ENCODE measurements at places on chromosomes 2 and 18.

GRCh38 chr2:72182547-72182946, 34.9 kb upstream of the CYP26B1 start:
- DNase-seq, result no peak

GRCh38 chr2:181581534-181581933, 75.4 kb downstream of the CERKL start:
- DNase-seq, result no peak

DNA sequence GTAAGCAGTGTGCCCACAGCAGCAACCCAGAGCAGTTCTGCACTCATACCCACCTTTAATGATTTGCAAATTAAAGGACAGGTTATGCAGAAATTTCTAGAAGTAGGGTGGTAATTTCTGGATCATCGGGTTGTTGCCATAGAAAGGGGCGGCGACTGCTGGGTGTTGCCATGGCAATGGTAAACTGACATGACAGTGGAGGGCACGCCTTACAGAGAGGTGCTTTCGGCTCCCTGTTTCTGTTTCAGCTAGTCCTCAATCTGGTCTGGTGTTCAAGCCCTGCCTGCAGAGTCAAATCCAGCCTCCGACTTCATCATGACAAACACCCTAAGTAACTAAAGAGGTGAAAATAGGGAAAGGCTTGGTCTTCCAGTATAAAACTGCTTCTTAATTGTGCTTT, 667.7 kb downstream of the SOCS6 start:
- no peak for DNase-seq

GRCh38 chr2:74233648-74234047, 35.2 kb downstream of the MTHFD2 start:
- no peak for DNase-seq

- no peak for DNase-seq
Measured at GRCh38 chr2:138507267-138507666, 5.7 kb downstream of the SPOPL start.

- no peak for DNase-seq
Measured at GRCh38 chr2:223052548-223053483, 826 bp downstream of the KCNE4 start.

GRCh38 chr18:60664736-60665135, 292.2 kb upstream of the MC4R start:
- no peak for DNase-seq

GRCh38 chr2:158923180-158923594, 45.3 kb upstream of the TANC1 start:
- no peak for DNase-seq

DNA sequence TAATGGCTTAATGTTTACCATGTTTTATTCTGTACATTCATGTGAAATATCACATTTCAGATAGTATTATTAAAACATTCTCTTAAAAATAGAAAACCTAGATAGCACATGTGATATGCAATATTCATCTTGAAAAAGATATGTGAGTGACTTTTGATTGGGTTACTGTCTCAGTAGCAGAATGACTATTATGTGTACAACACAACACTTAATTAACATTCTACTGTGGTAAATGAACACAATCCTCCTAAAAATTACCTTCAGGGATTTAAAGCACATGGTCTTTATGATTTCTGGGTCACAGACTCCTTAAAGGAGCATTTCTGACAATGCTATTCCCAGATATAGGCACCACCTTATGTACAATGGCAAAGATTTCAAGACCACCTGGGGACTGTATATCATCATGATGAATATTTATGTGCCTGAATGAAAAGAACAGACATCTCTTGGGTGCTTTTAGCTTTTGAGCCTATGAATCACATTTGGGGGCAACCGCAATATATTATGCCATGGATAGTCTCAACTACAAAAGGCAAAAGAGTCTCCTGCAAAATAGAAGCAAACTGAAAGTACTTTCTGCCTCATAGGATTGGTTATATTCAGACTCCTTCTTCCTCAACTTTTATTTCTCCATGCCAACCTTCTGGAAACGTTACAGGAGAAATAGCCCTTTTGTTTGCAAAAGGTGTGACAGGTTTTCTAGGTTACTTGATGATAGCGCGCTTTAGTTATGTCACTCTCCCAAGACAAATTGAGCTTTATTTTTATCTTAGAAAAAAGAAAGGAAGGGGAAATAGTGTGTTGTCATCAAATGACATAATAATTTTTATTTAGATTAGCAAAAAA, 259.0 kb downstream of the CALCRL start:
- DNase-seq, result no peak

GRCh38 chr2:100124761-100125160, 17.6 kb downstream of the AFF3 start:
- DNase-seq, result no peak

- DNase-seq, result no peak
Measured at GRCh38 chr2:191038241-191038725, 24.3 kb upstream of the STAT1 start.

DNA sequence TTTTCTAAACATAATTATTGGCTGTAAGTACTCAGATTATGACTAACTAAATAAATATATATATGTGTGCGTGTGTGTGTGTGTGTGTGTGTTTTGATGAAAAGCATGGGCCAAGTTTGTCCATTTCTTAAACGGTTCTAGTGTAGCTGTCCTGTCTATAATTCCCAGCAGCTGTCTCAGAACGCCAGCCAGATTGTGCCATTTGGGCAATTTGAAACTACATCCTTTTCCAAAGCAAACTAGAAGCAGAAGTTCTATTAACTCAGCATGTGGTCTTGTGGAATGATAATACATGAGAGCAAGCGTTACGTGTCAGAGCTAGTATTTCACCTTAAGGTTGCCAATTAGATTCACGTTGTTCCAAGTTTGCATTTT, 1.7 kb downstream of the ARHGAP28 start:
- DNase-seq, result no peak

- DNase-seq, result no peak
Measured at GRCh38 chr2:229160180-229160579, 110.9 kb downstream of the PID1 start.

DNA sequence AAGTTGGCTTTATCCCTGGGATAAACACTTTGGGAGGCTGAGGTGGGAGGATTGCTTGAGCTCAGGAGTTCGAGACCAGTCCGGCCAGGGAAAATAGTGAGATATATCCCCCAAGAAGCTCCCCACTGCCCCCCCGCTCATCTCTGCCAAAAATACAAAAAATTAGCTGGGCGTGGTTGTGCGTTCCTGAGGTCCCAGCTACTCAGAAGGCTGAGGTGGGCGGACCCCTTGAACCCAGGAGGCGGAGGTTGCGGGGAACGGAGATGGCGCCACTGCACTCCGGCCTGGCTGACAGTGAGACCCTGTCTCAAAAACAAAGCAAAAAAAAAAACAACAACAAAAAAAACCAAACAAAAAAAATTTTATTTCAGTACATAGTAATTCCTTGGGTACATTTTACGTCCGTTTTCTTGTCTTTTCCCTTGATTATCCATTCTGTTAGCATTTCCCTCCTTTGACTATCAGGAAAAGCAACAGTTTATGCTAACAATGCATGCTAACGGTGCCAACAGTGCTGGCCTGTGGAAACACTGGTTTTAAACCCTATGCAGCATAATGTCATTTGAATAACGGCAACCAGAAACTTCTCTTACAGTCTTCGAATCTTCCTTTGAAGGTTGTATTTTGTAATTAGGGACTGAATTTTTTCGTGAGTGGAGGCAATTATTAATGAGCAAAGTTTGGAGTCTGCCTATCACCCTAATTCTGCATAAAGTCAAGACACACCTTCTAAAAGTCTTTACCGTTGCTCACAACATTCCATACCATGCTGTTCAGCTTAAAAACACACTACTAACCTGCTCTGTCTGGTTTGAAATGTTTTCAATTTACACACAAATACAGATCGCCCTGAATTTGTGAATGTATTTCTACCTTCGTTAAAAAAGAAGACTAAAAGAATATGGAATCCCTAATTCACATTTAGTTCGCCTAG, 721 bp upstream of the MIB1 start:
- DNase-seq, result no peak

DNA sequence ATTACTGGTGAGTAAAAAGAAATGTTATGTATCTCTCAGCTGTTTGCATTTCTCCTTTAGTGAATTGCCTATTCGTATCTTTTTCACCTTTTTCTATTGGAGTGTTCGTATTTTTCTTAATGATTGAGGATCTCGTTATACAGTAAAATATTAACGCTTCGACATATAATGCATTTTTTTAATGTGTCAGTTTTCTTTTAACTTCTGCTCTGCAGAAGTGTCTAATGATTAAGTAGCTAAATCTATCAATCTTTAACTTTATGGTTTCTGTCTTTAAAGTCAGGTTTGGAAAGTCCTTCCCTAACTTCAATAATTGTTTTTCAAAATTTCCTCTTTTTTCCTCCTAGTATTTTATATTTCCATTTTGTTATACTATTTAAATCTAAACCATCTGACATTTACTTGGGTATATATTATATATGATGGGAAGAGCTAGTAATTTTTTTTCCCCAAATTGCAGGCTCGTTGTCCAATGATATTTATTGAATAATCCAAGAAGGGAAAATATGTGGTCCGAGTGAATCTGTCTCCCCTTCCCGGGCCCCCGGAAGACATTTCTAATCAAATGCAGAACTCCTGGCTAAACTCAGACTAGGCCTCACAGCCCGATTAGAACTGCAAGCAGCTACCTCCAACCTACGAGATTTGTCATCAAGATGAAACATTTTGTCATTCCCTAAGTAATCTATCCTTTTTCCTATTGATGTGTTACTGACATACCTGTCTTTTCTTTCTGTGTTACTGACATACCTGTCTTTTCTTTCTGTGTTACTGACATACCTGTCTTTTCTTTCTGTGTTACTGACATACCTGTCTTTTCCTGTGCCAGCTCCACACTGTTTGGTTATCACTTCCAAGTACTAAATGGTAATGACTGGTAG, 17.2 kb downstream of the PCBP1 start:
- DNase-seq, result no peak

GRCh38 chr18:29439398-29439797, 1262.5 kb upstream of the CDH2 start:
- DNase-seq, result no peak

GRCh38 chr2:33512112-33512511, 35.7 kb downstream of the RASGRP3 start:
- no peak for DNase-seq

DNA sequence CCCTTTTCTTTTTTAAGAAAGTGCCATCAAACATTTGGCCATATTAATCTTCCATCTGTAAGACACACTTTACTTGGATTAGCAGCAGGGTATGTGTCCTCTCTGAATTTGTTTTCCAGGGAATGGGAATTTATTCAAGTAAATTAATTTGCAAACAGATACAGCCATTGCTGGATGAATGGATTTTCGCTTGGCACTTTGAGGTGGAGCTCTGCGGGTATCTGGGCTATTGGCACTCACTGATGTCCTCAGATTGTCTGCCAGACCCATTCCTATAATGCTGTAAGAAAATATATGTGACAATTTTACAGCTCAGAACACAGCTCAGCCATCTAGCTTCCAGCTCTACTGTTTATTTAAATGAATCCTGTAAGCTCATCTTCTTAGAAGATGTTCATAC, 201.2 kb upstream of the CDH20 start:
- DNase-seq, result no peak

- DNase-seq, result no peak
Measured at GRCh38 chr2:45684756-45685155, 33.3 kb downstream of the PRKCE start.

- DNase-seq, result no peak
Measured at GRCh38 chr2:153668923-153669322, 190.4 kb upstream of the RPRM start.

- no peak for DNase-seq
Measured at GRCh38 chr2:95401480-95401879, 1.0 kb upstream of the FAHD2A start.
